ENCODE measurements at places on chromosomes 5 and 9. TPM values are rescaled to one million over a fixed set of nuclear protein-coding genes. Genes with fewer than 3 reads are reported as not detected.

- DNase-seq, result no peak
These were observed 79.7 kb downstream of the ELAVL2 start for GRCh38 chr9:23746317-23746716.

- no peak for DNase-seq
These were observed 4.7 kb downstream of the ATP6V0E1 start for GRCh38 chr5:172988276-172988675.

- peak; percentile 54 for DNase-seq
These were observed 67.8 kb downstream of the LHX2 start for GRCh38 chr9:124079176-124079925.

DNA sequence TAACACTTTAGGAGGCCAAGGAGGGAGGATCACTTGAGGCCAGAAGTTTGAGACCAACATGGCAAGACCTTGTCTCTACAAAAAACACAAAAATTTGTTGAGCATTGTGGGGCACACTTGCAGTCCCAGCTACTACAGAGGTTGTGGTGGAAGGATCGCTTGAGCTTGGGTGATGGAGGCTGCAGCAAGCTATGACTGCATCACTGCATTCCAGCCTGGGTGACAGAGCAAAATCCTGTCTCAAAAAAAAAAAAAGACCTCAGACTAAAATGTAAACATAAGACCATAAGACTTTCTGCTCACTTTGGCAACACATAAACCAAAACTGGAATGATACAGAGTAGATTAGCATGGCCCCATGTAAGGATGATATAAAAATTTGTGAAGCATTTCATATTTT, 24.6 kb upstream of the NANS start:
- DNase-seq, result no peak

- DNase-seq, result no peak
These were observed 47.7 kb upstream of the TTC39B start for GRCh38 chr9:15354713-15355112.

The OTP gene
- not detected for total RNA-seq

The PLK2 gene
- 130 TPM for total RNA-seq
